ENCODE measurements at places on chromosomes 7 and 10. TPM values are rescaled to one million over a fixed set of nuclear protein-coding genes. Genes with fewer than 3 reads are reported as not detected.

Gene SEMA4G
- total RNA-seq: 1.2 TPM

Gene NPY4R2
- total RNA-seq: not detected

Gene TAS2R39
- not detected for total RNA-seq

Gene RFC2
- total RNA-seq: 27.5 TPM

Gene TWIST1
- total RNA-seq: 8.3 TPM
